ENCODE measurements at places on chromosomes 2 and 18.

DNA sequence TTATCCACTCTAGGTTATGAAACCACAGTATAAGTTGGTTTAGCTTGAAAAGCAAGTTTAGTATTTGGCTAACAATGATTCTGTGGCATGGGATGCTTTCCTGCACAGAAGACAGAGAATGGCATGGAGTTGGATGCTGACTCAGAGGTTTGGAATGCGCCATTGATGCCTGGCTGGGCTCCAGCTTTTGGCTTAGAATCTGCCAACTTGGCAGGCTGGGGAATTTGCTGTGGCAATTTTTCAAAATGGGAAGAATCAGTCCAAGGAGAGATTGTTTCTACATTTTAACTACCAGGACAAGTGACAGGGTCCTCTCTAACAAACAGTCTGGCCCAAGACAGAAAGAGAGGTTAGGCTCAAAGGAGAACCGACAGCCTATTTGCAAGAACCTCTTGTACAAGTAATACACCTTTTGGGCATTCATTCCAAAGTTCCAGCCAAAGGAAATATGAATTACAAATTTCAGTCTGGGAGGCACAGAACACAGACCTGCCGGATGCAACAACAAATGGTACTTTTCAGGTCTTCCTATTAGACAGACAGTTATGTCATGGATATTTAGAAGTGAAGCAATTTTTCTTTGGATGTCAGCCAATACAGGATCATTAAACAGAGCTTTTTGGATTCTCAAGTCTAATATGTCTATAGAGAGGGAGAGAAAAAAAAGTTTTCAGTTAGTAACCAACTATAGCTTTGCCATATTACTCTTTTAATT is 1027.7 kb downstream of the TMEM182 start:
- DNase-seq = peak; percentile 9

- no peak for DNase-seq
Measured at GRCh38 chr2:145771525-145771924, 1251.6 kb upstream of the ZEB2 start.

- DNase-seq = no peak
Measured at GRCh38 chr18:73752546-73752945, 395.1 kb downstream of the FBXO15 start.

DNA sequence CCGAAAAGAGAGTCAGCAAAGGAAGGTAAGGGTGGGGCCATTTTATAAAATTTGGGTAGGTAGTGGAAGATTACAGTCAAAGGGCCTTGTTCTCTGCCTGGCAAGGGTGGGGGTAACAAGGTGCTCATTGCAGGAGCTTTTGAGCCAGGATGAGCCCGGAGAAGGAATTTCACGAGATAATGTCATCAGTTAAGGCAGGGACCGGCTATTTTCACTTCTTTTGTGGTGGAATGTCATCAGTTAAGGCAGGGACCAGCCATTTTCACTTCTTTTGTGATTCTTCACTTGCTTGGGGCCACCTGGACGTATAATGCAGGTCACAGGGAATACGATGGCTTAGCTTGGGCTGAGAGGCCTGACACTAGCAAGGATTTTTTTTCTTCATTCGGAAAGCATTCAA is 58.1 kb downstream of the CYP1B1 start:
- no peak for DNase-seq

DNA sequence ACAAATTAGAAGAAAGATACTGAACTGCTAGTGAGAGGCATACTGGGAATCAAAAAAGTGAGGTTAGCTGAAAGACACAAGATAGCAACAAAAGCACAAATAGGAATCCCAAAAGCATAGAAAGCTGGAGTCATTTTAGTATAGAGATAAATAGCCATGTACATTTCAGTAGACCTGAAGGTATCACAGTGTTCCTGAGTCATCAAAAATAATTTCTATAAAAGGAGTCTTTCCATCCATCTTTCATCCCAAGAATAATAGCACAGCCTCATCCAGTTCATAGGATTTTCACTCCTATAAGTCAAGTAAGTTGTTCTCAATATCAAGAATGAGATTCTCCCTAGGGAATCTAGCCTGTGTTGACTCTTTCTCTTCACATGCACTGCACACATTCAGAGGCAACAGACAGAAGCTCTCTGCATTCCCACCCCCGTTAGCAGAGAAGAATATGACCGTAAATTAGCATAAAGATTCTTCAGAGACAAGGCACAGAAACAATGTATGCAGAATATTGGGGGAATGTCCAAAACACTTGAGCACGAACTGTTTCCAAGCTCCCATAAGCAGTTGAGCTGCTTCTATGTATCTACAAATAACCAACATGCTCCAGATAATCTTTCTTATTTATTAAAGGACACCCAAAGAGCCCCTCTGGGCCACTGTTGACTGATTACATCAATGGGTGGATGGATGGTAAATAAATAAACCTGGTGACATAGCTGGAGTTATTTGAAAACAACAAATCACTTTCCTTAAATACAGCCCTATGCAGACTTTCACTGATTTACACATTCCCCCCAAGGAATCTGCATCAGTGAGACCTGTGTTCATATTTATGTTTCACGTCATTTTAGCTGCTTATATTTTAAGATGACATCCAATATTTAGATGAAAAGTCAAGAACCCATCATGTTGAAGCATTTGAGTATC is 174.5 kb upstream of the PKDCC start:
- no peak for DNase-seq

DNA sequence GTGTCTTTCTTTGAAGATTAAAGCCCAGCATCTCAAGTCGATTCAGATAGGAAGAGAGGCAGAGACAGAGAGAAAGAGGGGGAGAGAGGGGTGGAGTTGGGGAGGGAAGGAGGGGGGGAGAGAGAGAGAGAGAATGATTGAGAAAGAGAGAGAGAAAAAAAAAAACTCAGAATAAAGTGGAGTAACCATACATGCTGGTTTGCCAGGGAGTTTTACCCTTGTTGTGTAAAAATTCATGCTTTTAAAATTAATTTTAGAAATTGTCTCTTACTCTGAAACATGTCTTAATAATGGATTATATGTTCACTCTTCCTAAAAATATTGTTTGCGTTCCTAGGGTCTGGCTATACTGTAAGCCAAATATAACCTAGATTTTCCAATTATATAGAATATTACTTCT is 908.5 kb downstream of the DSC3 start:
- no peak for DNase-seq

GRCh38 chr2:234816056-234816455 is 135.8 kb upstream of the SH3BP4 start:
- DNase-seq = no peak

DNA sequence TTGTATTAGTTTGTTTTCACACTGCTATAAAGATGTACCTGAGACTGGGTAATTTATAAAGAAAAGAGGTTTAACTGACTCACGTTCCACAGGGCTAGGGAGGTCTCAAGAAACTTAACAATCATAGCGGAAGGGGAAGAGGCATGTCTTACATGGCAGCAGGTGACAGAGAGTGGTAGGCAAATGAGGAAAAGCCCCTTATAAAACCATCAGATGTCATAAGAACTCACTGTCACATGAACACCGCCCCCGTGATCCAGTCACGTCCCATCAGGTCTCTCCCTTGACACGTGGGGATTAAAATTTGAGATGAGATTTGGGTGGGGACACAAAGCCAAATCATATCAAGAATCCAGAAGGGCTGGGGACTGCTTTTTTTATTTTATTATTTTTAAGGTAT is 120.0 kb downstream of the GALNT14 start:
- no peak for DNase-seq

DNA sequence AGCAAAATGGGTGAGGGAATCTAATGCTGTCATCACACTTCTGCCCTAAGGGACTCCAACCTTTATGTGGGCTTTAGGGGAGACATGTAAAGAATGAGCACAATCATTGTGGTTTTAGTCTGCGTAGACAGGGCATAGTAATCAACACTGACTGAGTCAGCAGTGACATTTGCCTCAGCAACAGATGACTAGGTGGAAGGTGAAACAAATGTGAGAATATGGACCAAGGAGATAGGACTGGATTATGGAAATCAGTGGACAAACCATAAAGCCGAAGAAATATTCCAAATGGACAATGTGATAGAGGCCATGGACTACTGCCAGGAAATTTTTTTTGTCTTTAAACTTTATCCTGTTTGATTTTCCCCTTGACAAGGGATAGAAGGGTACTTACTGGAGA is 83.9 kb downstream of the PDK1 start:
- no peak for DNase-seq

GRCh38 chr2:118832071-118832790 is 15.2 kb downstream of the EN1 start:
- DNase-seq = no peak

DNA sequence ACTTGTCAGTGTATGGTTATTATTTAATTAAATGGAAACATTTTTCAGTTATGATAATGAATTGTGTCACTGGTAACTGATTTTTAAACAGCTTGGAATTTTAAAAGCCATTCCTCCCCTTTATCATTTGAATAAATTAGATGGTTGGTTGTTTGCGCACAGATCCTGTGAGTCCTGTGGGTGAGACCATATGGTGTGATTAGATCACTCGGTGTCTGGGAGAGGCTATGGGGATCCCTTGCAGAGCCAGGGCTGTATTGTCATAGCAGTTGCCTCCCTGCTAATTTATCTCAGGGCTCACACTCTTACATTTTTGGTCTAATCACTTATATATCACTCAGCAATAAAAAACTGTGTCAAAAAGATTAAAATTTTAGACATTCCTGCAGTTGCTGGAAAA is 133.5 kb downstream of the ASXL3 start:
- peak; percentile 51 for DNase-seq

DNA sequence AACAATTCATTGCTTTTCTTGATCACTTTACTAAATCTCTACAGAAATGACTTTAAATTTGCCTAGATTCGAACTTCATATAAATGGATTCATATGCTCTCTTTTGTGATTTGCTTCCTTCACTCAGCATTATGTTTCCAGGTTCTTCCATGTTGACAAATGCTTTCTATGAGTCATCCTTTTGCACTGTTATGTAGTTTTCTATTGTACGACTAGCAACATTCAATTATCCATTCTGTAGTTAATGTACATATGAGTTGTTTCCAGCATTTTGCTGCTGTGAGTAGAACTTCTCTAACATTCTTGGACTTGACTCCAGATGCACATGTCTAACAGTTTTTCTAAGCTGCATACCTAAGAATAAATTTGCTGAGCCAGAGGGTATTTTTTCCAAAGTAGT is 66.5 kb upstream of the NEUROD1 start:
- no peak for DNase-seq

DNA sequence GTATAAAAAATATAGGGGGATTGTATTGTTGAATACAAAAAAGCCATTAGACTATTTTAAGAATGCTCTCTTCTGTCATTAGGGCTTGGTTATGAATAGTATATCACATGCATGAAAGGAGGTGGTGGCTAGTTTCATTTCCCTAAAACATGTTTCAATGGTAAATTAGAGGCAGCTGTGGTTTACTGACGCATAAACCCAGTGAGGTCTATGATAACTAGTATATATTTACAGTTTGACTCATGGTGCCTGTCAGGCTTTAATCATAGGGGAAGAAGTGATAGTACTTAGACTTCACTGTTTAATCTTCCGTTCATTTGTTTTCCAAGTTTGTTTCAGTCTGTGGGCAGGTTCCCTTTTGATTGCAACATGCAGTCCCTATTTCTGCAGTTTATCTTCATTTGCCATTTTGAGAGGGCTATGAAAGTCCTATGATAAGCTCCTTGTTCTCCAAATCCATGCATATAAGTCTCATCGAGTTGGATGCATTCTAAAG is 55.1 kb upstream of the MAP4K3 start:
- DNase-seq = peak; percentile 3

- DNase-seq = no peak
Measured at GRCh38 chr18:63368611-63369010, 1.6 kb upstream of the KDSR start.

GRCh38 chr2:10159581-10160131 is 37.1 kb downstream of the RRM2 start:
- DNase-seq = no peak

DNA sequence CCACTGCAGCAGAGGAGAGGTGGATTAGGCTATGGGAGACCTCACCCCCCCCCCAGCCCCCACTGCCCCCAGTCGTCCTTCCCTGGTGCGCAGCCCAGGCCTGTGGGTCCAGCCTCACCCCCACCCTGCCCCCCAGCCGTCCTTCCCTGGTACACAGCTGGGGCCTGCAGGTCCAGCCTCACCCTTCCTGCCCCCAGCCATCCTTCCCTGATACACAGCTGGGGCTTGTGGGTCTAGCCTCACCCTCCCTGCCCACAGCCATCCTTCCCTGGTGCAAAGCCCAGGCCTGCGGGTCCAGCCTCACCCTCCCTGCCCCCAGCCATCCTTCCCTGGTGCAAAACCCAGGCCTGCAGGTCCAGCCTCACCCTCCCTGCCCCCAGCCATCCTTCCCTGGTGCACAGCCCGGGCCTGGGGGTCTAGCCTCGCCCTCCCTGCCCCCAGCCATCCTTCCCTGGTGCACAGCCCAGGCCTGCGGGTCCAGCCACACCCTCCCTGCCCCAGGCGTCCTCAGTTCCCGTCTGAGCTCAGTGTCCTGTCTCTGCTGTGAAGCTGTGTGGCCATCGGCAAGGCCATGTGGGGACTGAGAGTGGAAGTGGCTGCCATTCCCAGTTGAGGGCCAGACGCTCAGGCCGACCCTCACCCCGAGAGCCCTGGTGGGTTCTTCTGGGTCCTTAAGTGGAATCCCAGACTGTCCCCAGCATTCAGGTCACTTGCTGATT is 86.8 kb upstream of the SNTG2 start:
- DNase-seq = no peak

DNA sequence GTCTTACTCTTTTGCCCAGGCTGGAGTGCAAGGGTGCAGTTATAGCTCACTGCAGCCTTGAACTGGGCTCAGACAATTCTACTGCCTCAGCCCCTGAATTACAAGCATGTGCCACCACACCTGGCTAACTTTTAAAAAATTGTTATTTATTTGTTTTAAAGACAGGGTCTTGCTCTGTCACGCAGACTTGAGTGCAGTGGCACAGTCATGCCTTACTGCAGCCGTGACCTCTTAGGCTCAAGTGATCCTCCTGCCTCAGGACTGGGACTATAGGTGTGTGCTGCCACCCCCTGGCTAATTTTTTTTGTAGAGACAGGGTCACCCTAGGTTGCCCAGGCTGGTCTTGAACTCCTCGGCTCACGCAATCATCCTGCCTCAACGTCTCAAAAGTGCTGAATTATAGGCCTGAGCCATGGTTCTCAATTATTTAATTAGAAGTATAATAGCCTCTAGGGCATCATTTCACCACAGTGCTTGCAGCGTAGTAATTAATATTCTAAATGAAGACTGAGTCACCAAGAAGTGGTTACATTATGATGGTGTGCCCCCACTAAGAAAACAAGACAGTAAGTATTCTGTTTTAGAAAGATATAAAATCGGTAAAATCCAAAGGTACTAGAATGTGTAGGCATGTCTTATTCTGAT is 69.6 kb downstream of the EML4 start:
- DNase-seq = peak; percentile 43

DNA sequence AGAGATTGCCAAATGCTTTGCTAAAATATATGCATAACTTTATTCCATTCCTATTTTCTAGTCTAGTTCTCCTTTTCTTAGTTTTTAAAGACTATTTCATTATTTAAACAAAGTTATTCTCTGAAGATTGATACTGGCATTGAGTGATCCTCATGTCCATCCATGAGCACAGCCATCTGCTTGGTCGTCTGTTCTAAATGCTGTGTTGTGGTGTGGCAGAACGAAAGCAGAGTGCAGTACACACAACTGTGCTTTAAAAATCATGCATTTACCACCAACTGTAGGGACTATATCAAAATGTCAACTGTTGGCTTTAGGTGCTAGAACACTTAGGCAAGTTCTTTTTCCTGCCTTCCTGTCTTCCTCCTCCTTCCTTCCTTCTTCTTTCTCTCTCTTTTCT is 226.6 kb downstream of the ACKR3 start:
- no peak for DNase-seq

GRCh38 chr2:42109959-42110640 is 59.1 kb upstream of the EML4 start:
- DNase-seq = no peak

- DNase-seq = no peak
Measured at GRCh38 chr2:237421542-237422116, 7.7 kb upstream of the COL6A3 start.
